ENCODE measurements at places on chromosomes 7 and 10. TPM values are rescaled to one million over a fixed set of nuclear protein-coding genes. Genes with fewer than 3 reads are reported as not detected.

- H3K36me3 ChIP-seq: no peaks in the 10 kb centered on the region
- no peaks in the 10 kb centered on the region for H3K27me3 ChIP-seq
- H3K4me3 ChIP-seq: no peak overlapping the region
- H3K27ac ChIP-seq: no peak overlapping the region
Measured at GRCh38 chr10:86786368-86786767, 29.9 kb downstream of the BMPR1A start.

The FAM131B gene
- total RNA-seq: 0.82 TPM

DNA sequence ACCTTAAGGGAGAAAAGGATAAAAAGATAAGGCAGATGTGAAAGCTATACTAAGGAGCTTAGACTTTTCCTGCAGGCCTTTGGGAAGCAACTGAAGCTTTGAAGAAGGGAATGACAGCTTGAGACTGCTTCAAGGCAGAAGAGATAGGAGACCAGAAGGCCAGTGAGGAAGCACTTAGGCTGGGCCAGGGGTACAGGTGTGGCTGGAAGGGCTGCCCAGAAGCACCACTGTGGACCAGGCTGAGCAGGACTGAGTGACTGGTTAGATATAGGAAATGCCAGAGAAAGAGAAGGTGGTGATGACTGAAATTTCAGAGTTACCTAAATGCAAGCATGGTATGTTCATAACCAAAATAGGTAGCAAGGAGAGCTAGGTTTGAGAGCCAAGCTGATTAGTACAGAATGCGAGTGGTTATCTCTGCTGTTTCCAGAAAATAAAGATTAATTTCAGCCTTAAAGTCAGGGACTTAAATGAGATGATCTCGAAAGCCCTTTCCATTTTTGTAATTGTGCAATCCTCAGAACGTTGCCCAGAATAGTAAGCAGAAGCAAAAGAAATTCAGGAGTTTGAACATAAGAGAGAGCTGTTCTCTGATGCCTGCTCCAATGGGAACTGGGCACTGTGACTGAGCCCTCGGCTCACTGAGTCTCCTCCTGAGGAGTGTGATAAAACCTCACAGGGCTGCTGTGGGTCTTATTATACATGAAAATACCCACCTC lies 54.9 kb downstream of the MET start:
- peak overlapping the region; percentile 16 for H3K27ac ChIP-seq
- no peaks in the 10 kb centered on the region for H3K27me3 ChIP-seq
- peaks cover 13% of the 10 kb centered on the region for H3K4me1 ChIP-seq

The BLNK gene
- 38.8 TPM for total RNA-seq

GRCh38 chr7:139092090-139092796 lies 17.3 kb downstream of the ZC3HAV1 start:
- no peak overlapping the region for H3K4me3 ChIP-seq
- H3K36me3 ChIP-seq: peaks cover 8% of the 10 kb centered on the region
- H3K27ac ChIP-seq: no peak overlapping the region
- peaks cover 2% of the 10 kb centered on the region for H3K4me1 ChIP-seq

The LIPF gene
- not detected for total RNA-seq

DNA sequence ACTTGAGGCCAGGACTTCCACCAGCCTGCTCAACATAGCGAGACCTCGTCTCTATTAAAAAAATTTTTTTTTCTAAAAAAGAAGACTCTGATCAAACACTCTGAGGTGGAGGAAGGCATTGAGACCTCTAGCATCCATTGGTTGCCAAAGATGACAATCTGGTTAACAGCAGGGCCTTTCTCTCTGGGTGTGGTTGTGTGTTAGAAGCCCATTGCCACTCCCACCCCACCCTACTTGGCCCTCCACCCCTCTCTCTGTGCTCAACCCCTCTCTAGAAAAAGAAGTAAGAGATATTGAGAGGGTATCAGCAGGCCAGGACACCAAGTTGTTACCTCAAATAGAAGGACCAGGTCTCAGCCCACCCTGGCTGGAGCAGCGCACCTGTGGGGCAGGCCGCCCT lies 57.4 kb upstream of the MXI1 start:
- DNase-seq: no peak
- no peaks in the 10 kb centered on the region for H3K27me3 ChIP-seq
- H3K4me3 ChIP-seq: no peak overlapping the region
- H3K4me1 ChIP-seq: no peaks in the 10 kb centered on the region
- no peaks in the 10 kb centered on the region for H3K36me3 ChIP-seq

GRCh38 chr7:114928060-114928459 lies 6.2 kb downstream of the MDFIC start:
- no peaks in the 10 kb centered on the region for H3K36me3 ChIP-seq
- no peak for DNase-seq
- H3K4me3 ChIP-seq: no peak overlapping the region
- peaks cover 4% of the 10 kb centered on the region for H3K4me1 ChIP-seq

- peaks cover 79% of the 10 kb centered on the region for H3K27me3 ChIP-seq
- no peaks in the 10 kb centered on the region for H3K4me1 ChIP-seq
- H3K4me3 ChIP-seq: no peak overlapping the region
- H3K27ac ChIP-seq: no peak overlapping the region
- no peaks in the 10 kb centered on the region for H3K36me3 ChIP-seq
Measured at GRCh38 chr10:101134299-101135127, 3.4 kb downstream of the TLX1 start.

GRCh38 chr10:18710201-18710653 lies 51.0 kb downstream of the ARL5B start:
- H3K36me3 ChIP-seq: no peaks in the 10 kb centered on the region
- no peaks in the 10 kb centered on the region for H3K4me1 ChIP-seq
- DNase-seq: no peak

The MYO3A gene
- 3.1 TPM for total RNA-seq

The MSS51 gene
- 2.4 TPM for total RNA-seq

The LRRN3 gene
- 1.1 TPM for total RNA-seq

DNA sequence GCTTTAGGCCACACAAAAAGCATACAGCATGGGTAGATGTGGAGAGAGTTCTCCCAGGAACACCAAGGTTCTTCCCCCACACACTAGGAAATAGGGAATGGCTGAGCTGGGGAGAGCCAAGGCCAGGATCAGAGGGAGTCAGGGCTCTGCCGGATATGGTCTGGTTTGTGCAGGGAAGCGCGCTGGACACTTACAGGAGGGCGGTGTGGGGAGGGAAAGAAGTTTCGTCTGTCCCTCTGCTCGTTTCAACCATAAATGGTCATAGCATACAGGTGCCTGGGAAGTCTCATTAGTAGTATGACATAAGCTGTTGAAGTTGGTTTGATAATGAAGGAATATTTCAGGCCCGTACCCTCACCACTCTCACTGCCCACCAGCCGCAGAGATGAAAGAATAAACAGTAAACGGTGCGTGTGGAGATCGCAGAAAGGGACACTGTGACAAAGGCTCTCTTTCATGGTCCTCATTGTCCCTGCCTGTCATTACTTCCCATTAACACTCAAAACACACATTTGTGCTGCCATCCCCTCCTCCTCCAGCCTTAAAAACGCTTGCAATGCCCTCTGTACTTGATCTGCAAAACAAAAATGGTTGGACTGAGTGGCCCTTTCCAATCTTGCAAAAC lies 207.2 kb downstream of the CELF2 start:
- H3K4me3 ChIP-seq: no peak overlapping the region
- H3K4me1 ChIP-seq: no peaks in the 10 kb centered on the region
- DNase-seq: no peak

The ZNF727 gene
- 5.3 TPM for total RNA-seq

- no peak overlapping the region for H3K4me3 ChIP-seq
- no peaks in the 10 kb centered on the region for H3K36me3 ChIP-seq
- H3K4me1 ChIP-seq: no peaks in the 10 kb centered on the region
- no peak overlapping the region for H3K27ac ChIP-seq
- DNase-seq: peak; percentile 3
Measured at GRCh38 chr7:18831419-18831818, 286.0 kb downstream of the TWIST1 start.

DNA sequence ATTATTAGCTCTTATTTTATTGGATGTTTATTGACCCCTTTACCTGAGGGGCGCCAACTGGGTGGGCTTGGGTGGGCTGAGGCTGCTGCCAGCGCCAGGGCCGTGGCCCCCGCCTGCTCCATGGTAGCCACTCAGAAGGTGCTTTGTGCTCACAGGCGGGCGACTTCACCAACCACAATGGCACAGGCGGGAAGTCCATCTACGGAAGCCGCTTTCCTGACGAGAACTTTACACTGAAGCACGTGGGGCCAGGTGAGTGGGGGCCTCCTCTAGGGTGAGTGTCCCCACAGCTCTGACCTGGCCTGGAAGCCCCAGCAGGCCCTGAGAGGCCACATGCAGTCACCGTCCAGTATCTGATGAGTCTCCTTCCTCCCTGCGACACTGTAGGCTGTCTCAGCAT lies 4.1 kb downstream of the PPIF start:
- H3K27me3 ChIP-seq: no peaks in the 10 kb centered on the region
- H3K4me3 ChIP-seq: no peak overlapping the region
- peaks cover 7% of the 10 kb centered on the region for H3K36me3 ChIP-seq
- H3K4me1 ChIP-seq: peaks cover 5% of the 10 kb centered on the region
- no peak for DNase-seq

The PPP1R3A gene
- not detected for total RNA-seq

DNA sequence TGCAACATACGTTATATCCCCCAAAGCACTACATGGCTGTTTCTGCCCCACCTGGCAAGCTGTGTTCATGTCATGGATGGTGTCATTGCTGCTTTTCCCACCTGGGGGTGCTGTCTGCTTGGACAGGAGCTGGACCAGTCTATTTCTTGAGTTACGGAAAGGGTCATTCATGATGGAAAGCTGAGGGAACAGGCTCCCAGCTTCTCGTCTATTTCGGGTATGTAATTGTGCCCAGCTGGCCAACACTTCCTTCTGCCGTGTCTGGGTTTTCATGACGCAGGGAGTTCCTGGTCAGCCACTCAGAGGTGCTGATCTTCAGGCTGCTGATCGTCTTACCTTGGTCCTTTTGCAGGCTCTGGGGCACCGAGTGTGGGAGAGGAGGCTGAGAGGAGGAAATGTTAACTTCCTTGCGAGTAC lies 8.6 kb downstream of the BTBD16 start:
- no peaks in the 10 kb centered on the region for H3K36me3 ChIP-seq
- no peaks in the 10 kb centered on the region for H3K27me3 ChIP-seq
- H3K27ac ChIP-seq: no peak overlapping the region

- no peaks in the 10 kb centered on the region for H3K27me3 ChIP-seq
- H3K27ac ChIP-seq: no peak overlapping the region
- H3K4me1 ChIP-seq: no peaks in the 10 kb centered on the region
- H3K4me3 ChIP-seq: no peak overlapping the region
Measured at GRCh38 chr10:96665306-96665705, 55.0 kb downstream of the PIK3AP1 start.

DNA sequence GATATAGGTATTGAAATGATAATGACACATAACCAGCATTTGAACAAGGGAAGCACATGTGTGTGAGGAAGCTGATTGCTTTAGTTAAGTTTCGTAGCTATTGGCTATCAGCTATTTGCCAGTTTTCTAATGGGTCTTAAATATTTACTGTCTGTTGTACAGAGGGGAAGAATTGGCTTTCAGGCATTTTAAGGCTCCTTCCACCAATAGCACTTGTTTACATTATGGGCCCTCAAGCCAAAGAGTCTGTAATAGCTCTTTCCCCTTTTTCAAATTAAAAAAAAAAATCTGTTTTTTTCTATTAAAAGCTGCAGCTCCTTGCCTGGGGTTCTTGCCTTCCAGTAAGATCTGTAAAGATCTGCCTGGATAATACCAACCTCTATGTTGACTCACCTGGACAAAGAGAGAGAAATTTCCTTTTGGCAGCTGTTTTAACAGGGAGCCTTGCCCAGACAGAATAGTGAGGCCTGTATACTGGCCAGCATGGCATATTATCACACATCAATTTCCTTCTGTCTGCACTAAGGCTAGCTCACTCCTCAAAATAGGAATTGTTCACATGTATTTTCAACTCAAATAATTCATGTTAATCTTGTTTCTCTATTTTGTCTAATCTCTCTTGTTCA lies 104.7 kb upstream of the LRGUK start:
- DNase-seq: no peak
- no peaks in the 10 kb centered on the region for H3K4me1 ChIP-seq
- H3K27me3 ChIP-seq: no peaks in the 10 kb centered on the region
- no peak overlapping the region for H3K4me3 ChIP-seq
- no peak overlapping the region for H3K27ac ChIP-seq
- no peaks in the 10 kb centered on the region for H3K36me3 ChIP-seq

The RAMP3 gene
- 82.6 TPM for total RNA-seq

DNA sequence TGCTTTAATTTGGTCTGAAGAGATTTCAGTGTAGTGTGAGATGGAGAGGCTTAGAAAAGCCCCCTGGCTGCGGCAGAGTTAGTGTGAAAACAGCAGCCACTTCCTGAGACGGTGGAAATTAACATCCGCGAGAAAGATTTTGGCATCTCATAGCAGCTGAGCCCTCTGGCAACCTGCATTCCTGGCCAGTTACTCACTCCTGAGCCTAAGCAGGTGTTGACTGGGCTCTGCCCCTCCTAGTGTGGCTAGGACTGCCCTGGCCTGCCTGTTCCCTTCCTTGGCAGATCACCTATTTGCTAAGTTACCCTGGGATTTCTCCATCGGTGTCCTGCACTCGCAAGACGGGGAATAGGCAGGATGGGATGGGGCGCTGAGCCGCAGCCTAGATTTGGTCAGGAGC lies 57.6 kb upstream of the LMTK2 start:
- no peaks in the 10 kb centered on the region for H3K36me3 ChIP-seq
- H3K27ac ChIP-seq: no peak overlapping the region
- no peak overlapping the region for H3K4me3 ChIP-seq
- no peaks in the 10 kb centered on the region for H3K4me1 ChIP-seq
- H3K27me3 ChIP-seq: no peaks in the 10 kb centered on the region

The CYP2C19 gene
- 0.28 TPM for total RNA-seq

The CLCN1 gene
- 0.35 TPM for total RNA-seq

The COL1A2 gene
- total RNA-seq: 149 TPM

DNA sequence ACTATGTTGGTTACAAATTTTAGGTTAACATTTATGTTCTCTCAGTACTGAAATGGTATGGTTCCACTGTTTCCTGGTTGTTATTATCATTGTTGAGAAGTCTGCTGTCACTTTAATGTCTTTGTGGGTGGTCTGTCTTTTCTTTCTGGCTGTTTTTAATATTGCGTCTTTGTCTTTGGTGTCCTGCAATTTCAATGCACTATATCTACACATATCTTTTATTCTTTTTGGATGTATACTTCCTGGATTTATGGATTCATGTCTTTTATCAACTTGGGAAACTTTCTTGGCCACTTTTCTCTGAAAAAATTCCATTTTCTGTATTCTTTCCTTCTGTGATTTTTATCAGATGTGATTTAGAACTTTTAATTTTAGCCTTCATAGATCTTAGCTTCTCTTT lies 250.2 kb downstream of the BUB3 start:
- DNase-seq: no peak
- no peak overlapping the region for H3K27ac ChIP-seq
- no peaks in the 10 kb centered on the region for H3K27me3 ChIP-seq
- H3K36me3 ChIP-seq: no peaks in the 10 kb centered on the region

The TMEM229A gene
- total RNA-seq: not detected

Measured in kidney (tissue), 22 donors.